Mesothelial cell of epicardium (in vitro differentiated cells): ENCODE measurements at places on chromosomes 2 and 18. TPM values are rescaled to one million over a fixed set of nuclear protein-coding genes. Genes with fewer than 3 reads are reported as not detected.

GRCh38 chr2:190216829-190217228, 102.8 kb downstream of the HIBCH start:
- H3K36me3 ChIP-seq, result peaks cover 19% of the 10 kb centered on the region
- peaks cover 28% of the 10 kb centered on the region for H3K4me1 ChIP-seq
- H3K27ac ChIP-seq, result peak overlapping the region; percentile 45

Gene CHRNG
- 0.11 TPM in 1 of 3 replicates, not detected in the others for total RNA-seq

DNA sequence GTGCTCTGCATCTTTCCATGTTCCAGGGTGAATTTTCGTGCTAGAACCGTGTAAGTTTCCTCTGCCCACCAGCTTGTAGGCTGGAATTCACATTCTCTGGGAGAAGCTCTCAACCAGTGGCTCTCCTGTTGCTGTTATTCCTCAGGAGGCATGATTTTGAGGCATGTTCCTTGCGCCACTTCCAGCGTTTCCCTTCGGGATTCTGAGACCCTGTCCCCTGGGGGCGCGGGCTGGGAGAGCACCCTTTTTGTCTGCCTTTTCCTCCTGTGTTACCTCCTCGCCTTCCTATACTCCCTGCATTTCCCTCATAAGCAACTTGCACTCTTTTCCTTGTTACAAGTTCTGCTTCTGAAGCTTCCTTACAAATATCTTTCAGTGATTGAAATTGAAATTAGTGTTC, 156.4 kb downstream of the PTPRM start:
- no peaks in the 10 kb centered on the region for H3K36me3 ChIP-seq
- H3K27ac ChIP-seq, result no peak overlapping the region
- H3K27me3 ChIP-seq, result no peaks in the 10 kb centered on the region
- peaks cover 16% of the 10 kb centered on the region for H3K4me1 ChIP-seq
- DNase-seq, result no peak

GRCh38 chr2:237830522-237830921, 28.9 kb upstream of the RAMP1 start:
- H3K4me3 ChIP-seq, result no peak overlapping the region
- no peak for DNase-seq
- H3K27me3 ChIP-seq, result peaks cover 2% of the 10 kb centered on the region
- H3K36me3 ChIP-seq, result no peaks in the 10 kb centered on the region

Gene ANKRD62
- not detected in 3 replicates for total RNA-seq

- H3K4me1 ChIP-seq, result no peaks in the 10 kb centered on the region
- H3K27ac ChIP-seq, result no peak overlapping the region
- no peaks in the 10 kb centered on the region for H3K36me3 ChIP-seq
Observed at GRCh38 chr2:98180456-98180855, 93.5 kb downstream of the VWA3B start.
